ENCODE measurements at places on chromosomes 16 and 17.

GRCh38 chr16:26137956-26138355, 446.2 kb downstream of the HS3ST4 start:
- DNase-seq, result no peak

DNA sequence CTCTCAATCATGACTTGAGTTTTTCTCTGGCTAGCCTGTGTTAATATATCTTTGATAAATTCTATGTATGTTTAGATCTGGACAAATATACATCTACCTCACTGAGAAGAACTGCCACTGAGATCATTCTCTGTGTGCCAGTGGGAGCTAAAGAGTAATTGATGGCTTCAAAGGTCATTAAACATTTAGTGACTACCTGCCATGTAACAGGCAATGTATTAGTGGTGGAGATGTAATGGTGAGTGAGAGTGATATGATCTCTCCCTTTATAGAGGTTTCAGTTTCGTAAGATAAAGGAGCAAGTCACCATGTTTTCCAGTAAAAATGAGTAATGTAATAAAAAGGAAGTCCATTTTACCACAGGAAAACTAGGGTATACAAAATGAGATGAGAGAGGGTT, 235.8 kb upstream of the CDH8 start:
- DNase-seq, result no peak

DNA sequence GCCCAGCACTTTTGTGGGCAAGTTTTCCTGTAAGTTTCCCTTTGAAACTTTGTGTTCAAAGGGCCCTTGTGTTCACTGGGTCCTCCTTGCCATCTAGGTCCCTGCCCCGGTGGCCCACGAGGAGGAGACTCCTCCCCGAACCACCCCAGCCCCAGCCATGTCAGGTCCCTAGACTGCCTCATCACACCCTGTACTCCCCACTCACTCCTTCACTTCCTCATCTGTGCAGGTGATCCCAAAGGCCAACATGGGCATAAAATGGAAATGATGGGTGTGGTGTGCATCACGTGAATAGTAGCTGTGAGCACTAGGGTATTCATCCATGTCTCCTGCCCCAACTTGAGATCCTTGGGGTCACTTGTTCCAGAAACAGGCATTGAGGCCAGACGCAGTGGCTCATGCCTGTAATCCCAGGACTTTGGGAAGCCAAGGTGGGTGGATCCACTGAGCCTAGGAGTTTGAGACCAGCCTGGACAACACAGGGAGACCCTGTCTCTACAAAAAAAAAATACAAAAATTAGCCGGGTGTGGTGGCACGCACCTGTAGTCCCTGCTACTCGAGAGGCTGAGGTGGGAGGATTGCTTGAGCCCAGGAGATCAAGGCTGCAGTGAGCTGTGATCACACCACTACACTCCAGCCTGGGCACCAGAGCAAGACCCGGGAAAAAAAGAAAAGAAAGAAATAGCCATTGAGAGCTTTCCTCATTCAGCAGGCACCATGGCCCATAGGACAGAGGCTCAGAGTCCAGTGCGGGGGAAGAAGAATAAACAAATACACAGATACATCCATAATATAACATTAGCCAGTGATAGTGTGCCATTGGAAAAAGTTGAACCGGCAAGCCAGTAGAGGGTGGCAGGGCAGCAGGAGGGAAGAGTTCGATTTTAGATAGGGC, 74.5 kb downstream of the KATNIP start:
- DNase-seq, result no peak

DNA sequence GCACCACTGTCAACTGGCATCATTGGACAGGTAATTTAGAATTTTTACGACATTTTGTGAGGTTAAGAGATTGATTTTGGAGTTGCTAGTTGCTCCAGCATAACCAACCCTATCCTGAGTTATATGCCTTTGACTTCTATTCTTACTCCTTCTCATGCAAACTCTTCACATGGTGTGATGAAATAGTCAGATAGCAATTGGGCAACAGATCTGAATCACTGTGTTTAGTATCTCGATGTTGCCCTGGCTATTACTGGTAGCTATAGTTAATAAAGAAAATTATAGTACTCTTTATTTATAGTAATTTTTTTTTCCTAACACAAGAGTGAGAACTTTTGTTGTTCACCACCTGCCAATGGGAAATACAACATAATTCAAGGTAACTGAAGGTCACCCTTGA, 494.8 kb upstream of the TOM1L1 start:
- DNase-seq, result no peak

GRCh38 chr17:32992321-32993033, 830 bp downstream of the SPACA3 start:
- DNase-seq, result no peak

- no peak for DNase-seq
These were observed 47.8 kb downstream of the ERN1 start for GRCh38 chr17:64081802-64082799.

DNA sequence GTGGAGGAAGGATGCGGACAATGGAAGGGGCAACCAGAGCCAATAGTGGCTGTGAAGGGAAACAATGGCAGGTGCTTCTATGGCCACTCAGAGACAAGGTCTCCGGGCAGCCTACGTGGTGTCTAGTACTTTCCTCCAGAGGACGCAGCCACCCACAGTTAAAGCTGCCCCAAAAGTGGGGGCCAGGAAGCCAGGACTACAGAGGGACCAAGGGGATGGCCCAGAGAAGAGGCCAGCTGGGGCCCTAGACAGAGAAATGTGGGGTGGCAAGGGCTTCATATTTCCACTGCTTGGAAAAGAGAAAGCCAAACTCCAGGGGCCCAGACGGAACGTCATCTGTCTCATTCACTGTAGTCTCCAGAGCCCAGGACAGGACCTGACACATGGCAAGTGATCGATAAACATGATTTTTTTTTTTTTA, 837 bp upstream of the PER1 start:
- DNase-seq, result no peak

GRCh38 chr17:68611353-68612208, 10.4 kb upstream of the FAM20A start:
- DNase-seq, result no peak

- no peak for DNase-seq
These were observed 6.8 kb downstream of the ERAL1 start for GRCh38 chr17:28861393-28862203.

DNA sequence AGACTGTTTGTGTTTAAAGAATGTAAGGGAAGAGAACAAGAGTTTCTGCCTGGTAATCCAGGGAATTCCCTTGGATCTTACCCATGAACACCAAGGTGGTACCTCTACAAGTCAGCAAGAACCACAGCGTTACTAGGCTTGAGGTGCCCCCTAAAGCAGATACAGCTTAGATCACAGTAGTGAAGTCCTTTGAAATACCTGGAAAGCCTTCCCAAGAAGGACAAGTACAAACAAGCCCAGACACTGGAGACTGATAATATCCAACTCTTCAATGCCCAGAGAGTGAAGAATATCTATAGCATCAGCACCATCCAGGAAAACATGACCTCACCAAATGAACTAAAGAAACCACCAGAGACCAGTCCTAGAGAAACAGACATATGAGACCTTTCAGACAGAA, 3.8 kb upstream of the APPBP2 start:
- no peak for DNase-seq

GRCh38 chr16:69840975-69841374, 78.8 kb downstream of the WWP2 start:
- no peak for DNase-seq

- no peak for DNase-seq
These were observed 606.4 kb upstream of the CDH8 start for GRCh38 chr16:62642677-62643076.

GRCh38 chr16:87017371-87018012, 299.7 kb downstream of the C16orf95 start:
- DNase-seq, result no peak

GRCh38 chr16:15523092-15523541, 88.7 kb downstream of the BMERB1 start:
- no peak for DNase-seq

DNA sequence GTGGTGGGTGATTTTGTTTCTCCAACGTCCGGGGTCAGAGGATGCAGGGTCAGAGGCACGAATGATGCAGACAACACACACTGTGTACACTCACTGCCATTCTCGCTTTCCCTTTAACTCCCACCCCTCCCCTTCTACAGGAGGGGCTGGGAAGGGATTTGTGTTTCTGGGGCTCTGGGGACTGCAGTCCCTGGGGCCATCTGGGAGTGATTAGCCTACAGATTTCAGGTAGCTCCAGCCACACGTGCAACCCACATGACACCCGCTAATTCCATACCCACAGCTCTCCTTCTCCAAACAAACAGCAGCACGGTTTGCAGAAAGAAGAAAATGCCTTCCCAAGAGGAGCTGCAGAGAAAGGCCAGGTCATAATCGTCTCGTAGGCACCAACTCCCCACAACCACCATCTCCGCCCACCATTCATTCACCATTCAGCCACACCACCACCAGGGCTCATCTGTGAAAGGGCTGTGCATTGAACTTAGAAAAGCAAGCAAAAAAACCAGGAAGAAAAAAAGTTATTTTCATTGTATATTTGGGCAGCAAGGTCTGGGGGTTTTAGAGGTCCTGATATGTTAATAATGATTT, 9.4 kb upstream of the SOX9 start:
- no peak for DNase-seq

DNA sequence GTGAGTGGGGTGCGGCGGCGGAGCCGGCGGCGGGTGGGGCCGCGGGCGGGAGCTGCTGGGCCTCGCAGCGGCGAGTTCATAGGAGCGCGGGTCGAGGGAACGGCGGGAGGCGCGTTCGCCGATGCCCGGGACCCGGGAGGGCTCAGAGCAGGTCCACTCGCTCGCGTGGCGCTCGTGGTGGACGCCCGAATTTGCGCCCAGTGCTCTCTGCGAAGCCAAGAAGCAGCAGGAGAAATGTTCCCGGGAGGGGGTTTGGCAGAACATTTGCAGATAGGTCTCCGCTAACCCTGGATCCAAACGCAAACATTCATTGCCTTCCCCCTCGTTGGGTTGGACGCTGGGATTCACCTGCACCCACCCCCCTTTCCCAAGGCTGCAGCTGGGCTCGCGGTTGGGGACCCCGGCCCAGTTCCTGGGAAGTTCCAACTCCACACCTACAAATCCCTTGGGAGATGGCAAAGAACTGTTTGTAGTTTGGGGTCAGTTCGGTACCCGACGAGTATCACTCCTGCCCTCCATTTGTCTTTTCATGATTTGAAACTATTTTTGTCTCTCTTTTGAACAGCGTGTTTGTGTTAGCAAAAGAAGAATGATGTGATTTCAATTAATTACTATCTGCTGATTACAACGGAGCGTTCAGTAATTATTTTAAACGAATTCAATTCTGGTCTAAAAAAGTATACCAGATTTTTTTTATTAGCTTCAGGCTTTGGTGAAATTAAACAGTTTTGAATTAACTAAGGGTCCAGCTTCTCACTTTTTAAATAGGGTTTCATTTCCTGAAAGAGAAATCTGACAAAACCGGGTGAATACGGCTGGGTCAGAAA, 2.3 kb downstream of the NTN1 start:
- DNase-seq, result no peak

DNA sequence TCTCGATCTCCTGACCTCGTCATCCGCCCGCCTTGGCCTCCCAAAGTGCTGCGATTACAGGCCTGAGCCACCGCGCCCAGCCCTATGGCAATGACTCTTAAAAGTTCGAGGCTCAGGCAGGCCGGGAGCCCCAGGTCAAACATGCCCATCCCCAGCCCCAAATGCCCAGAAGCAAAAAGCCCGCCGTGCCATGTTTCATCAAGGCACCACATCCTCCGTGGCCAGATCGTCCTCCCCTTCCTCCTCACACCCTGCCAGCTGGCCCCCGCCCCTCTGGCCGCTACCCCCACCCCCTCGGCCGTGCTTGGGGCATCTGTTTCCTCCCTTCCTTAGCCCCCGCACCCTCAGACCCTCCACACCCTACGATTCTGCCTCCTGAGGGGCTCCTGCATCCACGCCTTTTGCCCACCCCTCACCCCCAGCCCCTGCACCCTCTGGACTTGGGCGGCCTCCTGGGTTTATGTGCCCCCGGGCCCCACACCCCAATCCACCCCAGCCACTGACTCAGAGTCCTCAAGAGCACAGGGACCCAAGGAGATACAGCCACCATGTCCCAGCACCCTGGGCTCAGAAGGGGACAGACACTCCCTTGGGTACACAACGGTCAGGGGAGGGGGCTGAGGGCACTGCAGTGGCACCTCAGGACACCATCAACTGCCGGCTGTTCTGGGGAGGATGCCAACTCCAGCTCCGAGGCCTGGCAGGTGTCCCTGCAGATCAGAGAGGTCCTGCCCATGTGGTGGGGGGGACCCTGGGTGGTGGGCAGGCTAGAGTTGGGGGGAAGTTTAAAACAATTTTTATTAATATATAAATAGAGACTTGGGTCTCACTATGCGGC, 7.1 kb downstream of the CTRB1 start:
- no peak for DNase-seq

DNA sequence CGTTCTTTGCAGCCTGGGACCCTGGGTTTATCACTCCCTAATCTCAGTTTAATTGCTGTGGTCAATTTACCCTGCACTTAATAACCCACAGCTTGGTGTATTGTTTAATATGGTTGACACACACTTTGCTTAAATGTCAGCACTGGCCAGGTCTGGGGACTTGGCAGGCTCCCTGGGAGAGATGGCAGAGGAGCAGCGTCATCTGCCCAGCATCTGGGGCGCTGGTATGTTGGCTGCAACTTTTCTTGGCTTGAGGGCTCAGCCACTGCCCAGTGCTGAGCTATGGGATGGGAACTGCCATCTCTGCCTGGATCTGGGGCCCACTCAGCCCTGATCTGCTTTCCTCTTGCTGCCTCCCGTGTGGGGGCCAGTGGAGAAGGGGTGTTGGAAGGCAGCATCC, 115.7 kb upstream of the IRX3 start:
- DNase-seq, result no peak

DNA sequence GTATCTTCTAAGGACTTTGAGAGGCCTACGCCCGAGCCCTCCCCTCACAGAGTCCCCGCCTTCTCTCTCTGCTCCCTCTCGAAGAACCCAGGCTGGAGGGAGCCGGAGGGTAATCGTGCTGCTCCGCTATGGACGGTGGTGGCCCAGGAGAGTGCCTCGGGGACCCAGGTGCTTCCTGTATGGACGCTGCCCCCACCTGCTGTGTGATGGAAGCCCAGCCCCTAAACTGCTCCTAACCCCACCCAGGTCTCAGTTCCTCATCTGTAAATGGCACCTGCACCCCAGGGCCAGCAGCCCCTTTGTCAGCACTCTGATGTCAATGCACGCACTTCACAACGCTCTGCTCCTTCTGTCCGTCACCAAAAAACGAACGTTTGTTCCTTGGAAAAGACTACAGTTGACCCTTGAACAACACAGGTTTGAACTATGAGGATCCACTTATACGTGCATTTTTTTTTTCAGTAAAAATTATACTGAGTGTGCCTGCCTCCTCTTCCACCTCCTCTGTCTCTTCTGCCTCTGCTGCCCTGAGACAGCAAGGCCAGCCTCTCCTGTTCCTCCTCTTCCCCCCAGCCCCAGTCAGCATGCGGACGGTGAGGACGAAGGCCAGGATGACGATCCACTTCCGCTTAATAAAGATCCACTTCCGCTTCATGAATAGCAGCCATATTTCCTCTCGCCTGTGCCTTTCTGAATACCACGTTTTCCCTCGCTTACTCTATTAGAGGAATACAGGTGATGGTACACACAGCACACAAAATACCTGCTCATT, 118.3 kb downstream of the BANP start:
- DNase-seq, result no peak

- DNase-seq, result no peak
These were observed 15.0 kb downstream of the CD300E start for GRCh38 chr17:74608511-74608910.

GRCh38 chr17:74736513-74737298, at the start of gene RAB37:
Gene RAB37, plus strand, starts transcription at chr17:74737256. Its CDS starts 17 bp downstream, at chr17:74737273.
- DNase-seq, result no peak

- no peak for DNase-seq
These were observed 221.3 kb downstream of the SNX29 start for GRCh38 chr16:12197812-12198211.

GRCh38 chr17:8611619-8612298, 18.8 kb downstream of the MYH10 start:
- DNase-seq, result no peak

- DNase-seq, result no peak
These were observed 15.8 kb upstream of the MYO15B start for GRCh38 chr17:75571885-75572215.

Measured in activated CD8-positive, alpha-beta memory T cell treated with anti-CD3 and anti-CD28 coated beads for 4 hours (primary cell).